Renal pelvis (tissue), 12 donors: ENCODE measurements at places on chromosomes 7 and 10.

DNA sequence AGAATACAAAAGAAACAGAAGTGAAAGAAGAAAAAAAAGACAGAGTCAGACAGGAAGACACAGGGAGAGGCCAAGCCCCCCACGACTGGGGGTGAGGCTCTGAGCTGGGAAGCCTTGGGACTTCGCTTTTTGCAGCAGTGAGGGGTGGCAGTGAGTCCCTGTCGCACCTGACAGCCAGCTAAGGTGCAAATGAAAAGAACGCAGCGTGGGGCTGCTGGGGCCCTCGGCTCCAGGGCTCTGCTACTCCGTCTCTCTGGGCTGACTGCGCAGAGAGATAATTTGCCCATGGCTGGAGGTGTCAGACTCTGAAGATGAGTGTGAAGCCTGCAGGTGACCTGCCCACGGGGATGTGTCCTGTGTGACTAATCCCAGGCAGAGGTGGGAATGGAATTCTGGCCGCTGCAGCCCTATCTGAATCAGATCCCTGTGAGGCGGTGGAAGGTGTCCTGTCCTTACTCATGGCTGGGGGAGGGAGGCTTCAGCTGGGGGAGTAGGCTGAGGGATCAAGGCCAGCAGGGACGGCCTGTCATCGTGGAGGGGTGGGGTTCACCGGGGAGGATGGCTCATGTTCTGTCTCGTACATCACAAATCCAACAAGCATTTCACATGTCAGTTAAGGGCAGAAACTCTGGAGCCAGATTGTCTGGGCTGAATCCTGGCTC lies 96.4 kb downstream of the SLIT1 start:
- peak; percentile 71 for DNase-seq

DNA sequence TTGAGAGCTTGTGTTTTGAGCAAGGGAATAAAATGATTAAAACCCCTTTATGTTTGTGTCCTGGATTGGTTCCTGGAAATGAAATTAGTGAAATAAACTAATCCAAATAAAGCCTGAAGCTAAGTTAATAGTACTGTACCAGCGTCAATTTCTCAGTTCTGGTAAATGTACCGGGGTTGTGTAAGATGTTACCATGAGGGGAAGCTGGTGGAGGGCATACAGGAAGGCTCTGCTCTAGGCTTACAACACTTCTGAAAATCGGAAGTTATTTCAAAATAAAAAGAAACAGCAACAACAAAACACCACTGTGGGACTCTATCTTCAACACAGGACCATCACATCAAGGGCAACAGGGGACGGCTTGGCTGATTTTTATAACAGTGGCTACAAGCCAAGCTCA lies 257.0 kb downstream of the CREB5 start:
- DNase-seq, result no peak

GRCh38 chr7:154096-154799 lies 38.1 kb upstream of the FAM20C start:
- DNase-seq, result no peak

- DNase-seq, result peak; percentile 36
These were observed 1.7 kb downstream of the ADRB1 start for GRCh38 chr10:114045136-114046086.

GRCh38 chr7:75039166-75039565 lies 34.4 kb downstream of the RCC1L start:
- DNase-seq, result no peak

GRCh38 chr10:129854796-129855705 lies 109.0 kb downstream of the EBF3 start:
- DNase-seq, result no peak

DNA sequence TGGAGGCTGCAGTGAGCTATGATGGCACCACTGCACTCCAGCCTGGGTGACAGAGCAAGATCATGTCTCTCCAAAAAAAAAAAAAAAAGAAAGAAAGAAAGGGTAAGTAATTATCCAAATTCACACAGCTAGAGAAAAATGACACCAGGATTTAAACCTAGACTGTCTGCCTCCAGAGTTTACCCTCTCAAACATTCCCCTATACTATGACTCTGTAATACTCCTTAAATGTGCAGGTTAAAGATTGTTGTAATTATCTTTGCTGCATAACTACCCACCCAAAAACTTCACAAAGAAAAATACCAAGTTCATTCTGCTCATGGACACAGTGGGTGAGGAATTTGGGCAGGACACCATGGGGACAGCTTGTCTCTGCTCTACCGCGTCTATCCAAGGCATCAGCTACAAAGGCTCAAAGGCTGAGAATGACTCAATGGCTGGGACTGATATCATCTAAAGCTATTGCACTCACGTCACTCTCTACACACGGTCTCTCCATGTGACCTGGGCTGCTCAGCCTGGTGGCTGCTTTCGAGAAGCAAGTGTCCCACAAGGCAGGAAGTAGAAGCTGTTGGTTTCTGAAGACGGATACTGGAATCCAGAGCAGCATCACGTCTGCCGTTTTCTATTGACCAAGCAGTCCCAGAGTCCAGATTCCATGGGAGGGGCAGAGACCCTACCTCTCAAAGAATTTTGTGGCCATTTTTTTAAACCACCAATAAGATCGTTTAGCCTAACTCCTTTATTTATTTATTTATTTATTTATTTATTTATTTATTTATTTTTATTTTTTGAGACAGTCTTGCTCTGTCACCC lies 185.7 kb upstream of the AUTS2 start:
- DNase-seq, result peak; percentile 22

- DNase-seq, result no peak
These were observed 101.1 kb upstream of the SAMD8 start for GRCh38 chr10:75010373-75010772.

GRCh38 chr10:98555021-98555619 lies 108.4 kb upstream of the HPS1 start:
- no peak for DNase-seq

DNA sequence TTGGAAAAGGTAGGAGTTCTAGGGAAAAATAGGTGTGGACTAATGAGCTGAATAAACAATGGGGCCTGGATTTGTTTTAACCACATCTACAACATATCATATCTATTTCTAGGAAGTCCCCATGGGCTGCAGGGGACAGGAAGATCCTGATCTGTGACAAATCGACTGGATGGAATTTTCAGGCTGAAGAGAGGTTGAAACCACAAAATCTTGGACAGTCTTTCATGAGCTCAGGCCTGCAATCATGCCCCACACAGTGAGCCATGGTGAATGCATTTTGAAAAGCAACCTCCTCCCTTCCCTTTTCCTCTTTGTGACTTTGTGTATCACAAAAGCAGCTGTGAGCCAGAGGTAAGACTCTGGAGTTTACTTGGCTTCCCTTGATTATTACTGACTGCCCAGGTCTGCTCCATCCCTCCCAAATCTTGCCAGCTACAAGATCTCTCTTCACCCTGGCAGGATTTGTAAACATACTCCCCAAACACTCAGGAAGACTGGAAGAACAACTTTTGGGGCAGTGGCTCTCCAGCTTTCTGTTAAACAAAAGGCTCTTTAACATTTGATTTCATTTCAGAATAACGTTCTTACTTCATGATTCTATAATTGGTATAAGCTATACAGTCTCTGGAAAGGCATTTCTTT lies 66.4 kb downstream of the ASAH2B start:
- no peak for DNase-seq

GRCh38 chr10:44289125-44289524 lies 95.8 kb downstream of the CXCL12 start:
- DNase-seq, result no peak

GRCh38 chr7:7201578-7202374 lies 19.4 kb downstream of the C1GALT1 start:
- DNase-seq, result peak; percentile 64

- no peak for DNase-seq
These were observed 103.8 kb downstream of the ARID5B start for GRCh38 chr10:62005281-62005680.

- DNase-seq, result no peak
These were observed 148.3 kb downstream of the EXOC4 start for GRCh38 chr7:133401225-133401624.

DNA sequence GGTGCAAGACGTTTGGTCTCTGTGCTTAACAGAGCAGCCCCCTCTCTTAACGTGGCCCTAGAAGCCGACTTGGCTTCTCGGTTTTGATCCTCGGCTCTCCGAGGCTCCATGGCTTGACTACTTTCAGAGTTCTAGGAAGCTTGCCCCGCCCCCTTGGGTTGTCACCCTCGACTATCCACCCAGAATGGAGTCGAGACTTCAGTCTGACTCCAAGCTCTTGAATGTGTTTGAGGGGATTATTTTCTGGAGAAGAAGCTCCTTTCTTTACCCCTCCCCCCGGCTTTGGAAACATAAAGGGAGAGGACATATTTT lies 448 bp downstream of the SEC24C start:
- DNase-seq, result peak; percentile 75

GRCh38 chr7:187227-187927 lies 5.0 kb upstream of the FAM20C start:
- no peak for DNase-seq

DNA sequence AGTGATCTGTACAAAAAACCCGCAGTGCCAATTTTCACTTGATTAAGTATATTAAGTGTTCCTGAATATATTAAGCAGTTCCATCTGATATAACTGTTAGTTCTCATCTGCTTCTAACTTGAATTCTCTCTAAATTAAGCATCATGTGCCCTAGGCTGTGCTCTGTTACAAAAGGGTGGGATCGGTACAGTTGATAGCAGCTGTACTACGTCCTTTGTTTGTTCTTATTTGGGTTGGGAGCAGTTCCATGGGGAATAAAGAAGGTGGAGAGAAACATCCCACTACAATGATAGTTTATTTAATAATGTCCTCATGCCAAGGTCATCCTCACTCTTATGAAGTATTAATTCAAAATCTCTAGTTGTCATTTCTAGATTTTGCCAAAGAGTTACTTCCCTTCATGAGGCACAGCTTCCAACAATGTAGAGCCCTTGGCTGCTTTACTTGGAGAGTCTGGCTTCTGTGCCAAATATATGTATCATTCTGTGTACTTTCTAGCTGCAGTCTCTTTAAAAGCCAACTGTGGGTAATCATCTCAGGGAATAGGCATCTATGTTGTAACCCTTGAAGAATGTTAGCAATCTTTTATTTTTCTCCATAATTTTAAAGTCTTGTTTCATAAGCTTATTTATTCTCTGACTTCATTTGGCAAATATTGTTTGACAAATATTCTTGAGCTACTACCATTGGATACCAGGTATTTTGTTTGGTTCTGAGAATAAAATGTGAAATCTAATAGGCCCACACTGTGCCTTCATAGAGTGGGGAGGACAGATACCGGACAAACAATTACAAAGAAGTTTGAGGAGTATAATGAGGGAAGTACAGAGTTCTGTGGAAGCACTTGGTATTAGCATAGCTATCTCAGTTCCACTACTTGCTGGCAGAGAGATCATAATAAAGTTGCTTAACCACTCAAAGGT lies 22.4 kb upstream of the AHR start:
- no peak for DNase-seq
